NCI-H2081 (cell line): ENCODE measurements at places on chromosomes 2 and 18.

DNA sequence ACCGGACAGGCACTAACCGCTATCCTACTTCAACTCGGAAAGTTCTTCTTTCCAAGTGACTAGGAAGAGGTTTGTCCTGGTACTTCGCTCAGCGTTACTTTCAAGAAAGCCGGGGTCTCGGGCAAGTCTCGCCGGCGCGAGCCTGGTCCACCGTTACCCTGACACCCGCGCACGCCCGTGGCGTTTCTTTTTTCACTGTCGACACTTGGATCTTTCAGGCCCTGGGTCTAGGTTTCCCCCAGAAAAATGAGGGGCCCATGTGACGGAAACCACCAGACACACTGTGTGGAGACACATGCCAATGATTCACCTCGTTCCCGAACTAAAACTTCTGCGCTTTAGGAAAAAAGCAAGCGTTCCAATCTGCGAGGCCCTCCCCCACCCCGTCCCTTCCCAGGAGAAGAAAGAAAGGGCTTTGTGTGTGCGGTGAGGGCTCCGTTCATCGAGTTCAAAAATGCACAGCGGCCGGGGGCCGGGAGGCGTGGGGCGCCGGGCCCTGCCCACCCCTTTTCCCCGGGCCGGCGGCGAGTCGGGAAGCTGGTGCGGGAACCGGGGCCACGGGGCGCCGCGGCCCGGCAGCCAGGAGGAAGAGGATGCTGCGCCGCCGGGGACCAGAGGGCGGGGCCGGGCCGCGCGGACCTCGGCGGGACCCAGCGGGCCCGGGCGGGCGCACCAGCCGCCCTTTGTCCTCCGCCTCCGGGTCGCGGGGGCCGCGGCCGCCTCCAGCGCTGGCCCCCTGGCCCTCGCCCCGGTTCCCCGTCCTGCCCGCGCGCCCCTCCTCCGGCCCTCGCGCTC lies 2.6 kb downstream of the ZNF521 start:
- no peak for DNase-seq

DNA sequence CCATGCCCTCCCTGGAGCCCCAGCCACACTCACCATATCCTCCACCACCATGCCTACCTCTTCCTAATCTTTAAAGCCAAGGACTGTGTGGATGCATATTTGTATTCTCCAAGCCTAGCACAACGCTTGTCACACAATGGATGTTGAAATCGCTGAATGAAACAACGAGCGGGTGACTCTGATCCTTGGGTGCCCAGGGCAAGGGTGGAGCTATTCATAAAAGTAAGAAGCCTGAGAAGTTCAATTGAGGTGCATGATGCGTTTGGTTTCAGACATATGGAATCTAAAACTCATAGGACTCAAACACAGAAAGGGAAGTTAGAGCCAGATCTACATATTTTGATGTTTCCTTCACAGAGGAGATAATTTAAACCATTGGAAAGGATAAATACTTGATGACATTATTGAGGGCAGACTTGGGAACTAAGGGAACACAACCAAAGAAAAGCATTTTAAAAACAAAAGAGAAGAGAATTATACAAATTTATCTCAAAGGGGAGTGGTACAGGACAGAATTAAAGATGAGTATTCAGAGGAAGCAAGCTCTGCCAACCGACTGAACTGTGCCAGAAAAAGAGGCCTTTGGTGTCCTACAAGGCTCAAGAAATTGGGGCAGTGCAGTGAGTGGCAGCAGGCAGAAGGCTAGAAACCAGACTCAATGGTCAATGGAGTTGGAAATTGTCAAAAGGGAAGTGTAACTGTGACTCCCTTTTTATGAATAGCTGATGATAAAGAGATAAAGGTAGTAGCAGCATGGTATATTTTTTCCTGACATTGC lies 200.6 kb upstream of the NCKAP5 start:
- DNase-seq = no peak

DNA sequence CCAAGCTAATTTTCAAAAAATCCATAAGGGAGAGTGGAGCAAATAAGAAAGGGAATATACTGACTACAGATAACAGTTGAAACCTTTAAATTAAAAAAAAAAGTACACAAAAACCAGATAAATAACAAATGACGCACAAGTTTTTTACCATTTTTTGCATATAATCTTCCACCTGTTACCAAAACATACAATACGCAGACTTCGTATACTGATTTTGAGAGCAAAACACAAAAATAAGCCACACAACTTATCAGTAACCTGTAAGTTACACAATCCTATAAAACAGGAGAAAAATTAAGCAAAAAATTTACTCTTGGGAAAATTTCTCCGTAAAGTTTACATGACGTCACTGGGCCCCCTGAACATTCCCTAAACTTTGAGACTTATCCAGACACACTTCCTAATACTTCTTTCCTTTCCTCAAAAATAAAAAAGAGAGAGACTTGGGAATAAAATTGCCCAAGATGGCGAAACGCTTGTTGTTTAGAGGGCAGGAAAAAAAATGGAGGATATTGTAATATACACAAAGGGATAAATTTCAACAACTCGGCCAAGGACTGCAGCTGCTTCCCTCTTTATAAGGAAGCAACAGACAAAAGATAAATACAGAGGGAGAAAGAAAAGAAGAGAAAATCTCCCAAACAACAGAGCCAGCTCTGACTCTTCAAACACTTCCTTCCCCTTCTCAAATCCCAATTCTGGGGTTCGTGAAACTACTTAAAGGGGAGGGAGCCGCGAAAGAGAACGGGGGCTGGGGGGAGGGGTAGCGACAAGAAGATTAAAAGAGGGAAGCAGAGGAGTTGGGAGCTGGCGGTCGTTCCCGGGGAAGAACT lies 1.6 kb downstream of the BAZ2B start:
- peak; percentile 70 for DNase-seq

DNA sequence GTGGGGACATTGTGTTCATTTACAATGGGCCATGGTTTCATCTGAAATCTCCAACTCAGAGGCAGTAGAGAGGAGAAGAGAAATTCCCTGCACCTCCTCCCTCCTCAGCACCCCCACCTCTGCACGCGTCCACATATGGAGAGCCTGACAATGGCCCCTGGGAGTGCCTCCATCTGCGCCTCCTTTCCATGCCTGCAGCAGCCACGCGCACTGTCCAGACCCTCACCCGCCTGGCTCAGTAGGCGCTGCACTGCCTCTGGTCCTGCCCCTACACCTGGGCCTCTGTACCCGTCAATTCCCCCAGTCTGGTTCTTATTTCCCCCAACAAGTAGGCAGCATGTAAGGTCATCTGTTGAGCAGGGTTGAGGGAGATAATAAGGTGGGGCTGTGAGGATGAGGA lies 23.8 kb downstream of the MPHOSPH10 start:
- no peak for DNase-seq

- DNase-seq = no peak
Measured at GRCh38 chr2:6538607-6539006, 327.1 kb downstream of the CMPK2 start.

- DNase-seq = no peak
Measured at GRCh38 chr2:203730076-203730729, 23.8 kb downstream of the CD28 start.

DNA sequence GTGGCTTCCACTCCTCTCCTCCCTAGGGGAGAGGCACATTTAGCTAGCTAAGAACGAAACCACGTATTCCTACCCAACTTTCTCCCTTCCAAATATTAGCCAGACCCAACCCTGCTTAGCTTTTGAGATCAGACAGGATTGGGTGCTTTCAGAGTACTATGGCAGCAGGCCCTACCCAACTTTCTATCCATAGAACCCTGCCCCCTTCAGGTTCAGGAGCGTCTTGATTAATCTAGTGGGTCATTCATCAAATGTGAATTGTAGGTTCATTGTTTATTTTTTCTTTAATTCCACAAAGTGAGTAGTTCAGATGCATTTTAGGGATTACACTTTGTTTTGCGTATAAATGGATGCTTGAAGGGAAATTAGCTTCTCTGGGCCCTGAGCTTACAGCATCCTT lies 188.3 kb downstream of the MIB1 start:
- no peak for DNase-seq

- no peak for DNase-seq
Measured at GRCh38 chr2:117232305-117232704, 582.2 kb upstream of the DDX18 start.

DNA sequence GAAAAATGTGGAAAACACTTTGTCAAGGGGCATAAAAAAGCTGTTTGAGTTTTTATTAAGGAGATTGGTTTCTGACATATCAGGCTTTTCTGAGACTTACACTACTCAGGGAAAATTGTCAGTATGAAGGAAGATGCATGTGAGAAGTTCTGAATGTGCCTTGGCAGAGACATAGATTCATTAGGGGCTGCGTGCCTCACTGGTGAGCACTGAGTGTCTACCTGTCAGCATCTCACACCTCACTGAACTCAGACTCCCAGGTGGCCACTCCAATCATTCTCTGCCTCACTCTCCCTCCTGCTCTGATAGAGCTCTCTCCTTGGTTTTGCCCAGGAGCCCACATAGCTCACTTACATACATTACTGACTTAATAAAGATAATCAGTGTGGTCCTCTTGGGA lies 372.6 kb downstream of the LRRTM4 start:
- no peak for DNase-seq

GRCh38 chr2:54995553-54995952 lies 54.7 kb downstream of the RTN4 start:
- no peak for DNase-seq

GRCh38 chr18:41973983-41974382 lies 18.9 kb downstream of the PIK3C3 start:
- no peak for DNase-seq

- no peak for DNase-seq
Measured at GRCh38 chr2:31066551-31066950, 71.7 kb downstream of the GALNT14 start.

- DNase-seq = peak; percentile 29
Measured at GRCh38 chr2:225122583-225123486, 80.6 kb upstream of the DOCK10 start.

DNA sequence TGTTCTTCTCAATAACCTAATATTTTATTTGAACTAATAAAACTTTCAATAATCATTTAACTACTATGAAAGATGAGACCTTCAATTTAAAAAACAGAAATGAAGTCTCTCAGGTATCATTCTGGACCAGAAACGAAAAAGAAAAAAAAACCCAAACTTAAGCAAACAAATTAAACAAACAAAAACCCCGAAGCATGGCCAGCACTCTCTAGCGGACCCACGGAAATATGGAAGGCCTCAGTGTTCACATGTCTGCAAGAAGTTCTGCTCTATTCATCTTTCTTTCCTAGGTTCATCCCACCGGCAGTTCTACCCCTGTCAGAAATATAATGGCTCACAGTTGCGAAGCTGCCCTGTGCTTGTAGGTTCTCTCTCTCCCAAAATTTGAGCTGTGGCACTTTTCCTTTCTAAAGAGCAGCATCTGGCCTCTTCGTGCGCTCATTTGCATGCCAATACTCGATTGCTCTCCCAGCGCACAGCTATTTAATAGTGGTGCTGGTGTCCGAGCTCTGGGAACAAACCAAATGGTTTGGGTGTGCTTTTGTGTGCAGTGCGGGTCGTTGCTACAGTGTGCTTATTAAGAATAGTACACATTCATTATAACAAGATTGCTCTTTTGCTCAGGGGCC lies 129.0 kb upstream of the ZEB2 start:
- DNase-seq = no peak

GRCh38 chr18:55522011-55522410 lies 66.0 kb downstream of the TCF4 start:
- DNase-seq = no peak

DNA sequence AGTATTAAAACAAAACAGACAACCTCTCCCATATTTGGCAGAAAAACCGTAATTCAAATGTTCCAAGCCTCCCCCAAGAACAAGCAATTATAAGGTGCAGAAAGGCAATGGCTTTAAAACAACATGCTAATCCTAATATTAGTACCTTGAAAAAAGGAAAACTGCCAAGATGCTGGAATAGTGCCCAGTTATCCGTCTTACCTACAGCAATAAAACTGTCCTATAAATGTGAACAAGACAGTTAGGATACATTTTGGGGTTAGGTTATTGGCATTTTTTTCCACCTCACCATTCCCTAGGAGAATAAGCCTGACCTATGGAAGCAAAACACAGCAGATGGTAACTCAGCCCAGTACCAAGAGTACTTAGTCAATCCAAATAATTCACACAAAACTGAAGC lies 83.2 kb downstream of the TCF4 start:
- no peak for DNase-seq

DNA sequence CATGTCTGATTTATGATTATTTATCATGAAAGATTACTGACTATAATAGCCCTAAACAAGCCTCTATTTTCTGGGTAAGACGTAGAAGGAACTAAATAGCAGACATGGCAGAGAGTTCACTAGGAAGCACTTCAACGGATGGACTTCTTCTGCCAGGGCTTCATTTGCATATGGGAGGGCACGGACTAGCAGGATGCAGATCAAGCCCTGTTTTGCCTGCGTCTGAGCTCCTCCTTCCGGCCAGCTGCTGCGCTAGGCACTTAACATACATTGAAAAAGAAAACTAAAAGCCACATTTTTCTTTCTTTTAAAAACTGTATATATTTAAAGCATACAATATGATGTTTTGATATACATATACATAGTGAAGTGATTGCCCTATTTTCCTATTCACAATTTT lies 340.0 kb upstream of the MEX3C start:
- no peak for DNase-seq

GRCh38 chr2:210562502-210563080 lies 6.2 kb downstream of the CPS1 start:
- DNase-seq = no peak

DNA sequence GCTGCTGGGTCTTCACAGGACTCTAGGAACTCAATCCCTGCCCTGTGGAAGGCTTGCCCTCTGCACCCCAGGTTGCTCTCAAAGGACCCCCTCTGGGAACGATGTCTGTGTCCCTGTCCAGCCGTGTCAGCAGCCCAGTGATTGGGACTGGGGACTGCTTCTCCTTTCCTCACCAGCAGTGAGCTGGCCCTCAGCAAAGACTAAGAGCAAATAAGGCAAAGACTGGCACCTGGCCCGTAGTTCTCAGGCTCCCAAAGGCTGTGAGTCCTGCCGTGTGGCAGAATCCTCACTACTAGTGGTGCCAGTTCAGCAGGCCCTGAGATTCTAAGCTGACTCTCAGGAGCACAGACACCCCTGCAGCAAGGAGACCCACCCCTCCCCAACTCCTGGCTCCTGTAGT lies 47.8 kb downstream of the TMEM163 start:
- DNase-seq = peak; percentile 22

GRCh38 chr2:214242797-214243196 lies 168.1 kb upstream of the VWC2L start:
- DNase-seq = no peak

DNA sequence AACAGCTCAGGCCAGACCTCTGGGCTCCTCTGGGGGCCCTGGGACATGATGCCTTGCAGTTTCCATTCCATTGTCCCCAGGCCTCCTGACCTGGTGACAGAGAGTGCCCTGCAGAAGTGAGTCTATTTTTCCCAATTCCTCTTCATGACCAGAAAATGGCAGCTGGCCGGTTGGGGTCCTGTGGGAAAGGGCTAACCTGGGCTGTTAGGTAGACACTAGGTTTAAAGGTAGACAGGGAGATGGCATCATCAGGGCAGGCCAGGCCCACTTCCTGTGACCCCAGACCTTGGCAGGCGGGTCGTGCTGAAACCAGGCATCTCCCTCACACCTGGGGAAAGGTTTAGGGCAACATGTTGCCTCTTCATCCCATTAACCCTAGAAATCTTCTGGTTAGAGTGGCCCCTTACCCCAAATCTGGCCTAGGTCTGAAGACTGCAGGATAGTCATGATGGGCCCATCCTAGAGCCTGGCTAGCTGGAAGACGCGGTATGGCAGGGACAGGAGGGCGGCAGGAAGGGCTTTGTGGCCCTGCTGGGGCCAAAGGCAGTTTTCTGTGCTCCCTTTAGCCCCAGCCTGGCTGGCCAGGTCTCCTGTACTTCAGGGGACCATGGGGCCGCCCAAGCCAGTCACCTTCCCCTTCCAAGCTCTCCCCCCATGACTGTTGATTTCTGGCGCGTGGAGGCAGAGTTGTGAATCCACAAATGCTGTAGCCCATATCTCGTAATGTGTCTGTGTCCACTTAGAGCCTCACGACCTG lies 10.1 kb downstream of the POMC start:
- no peak for DNase-seq
